ENCODE measurements at places on chromosomes 3 and 15. TPM values are rescaled to one million over a fixed set of nuclear protein-coding genes. Genes with fewer than 3 reads are reported as not detected.

- H3K4me3 ChIP-seq: peak overlapping the region; percentile 12
- H3K27ac ChIP-seq: no peak overlapping the region
- no peaks in the 10 kb centered on the region for H3K27me3 ChIP-seq
- H3K4me1 ChIP-seq: peaks cover 16% of the 10 kb centered on the region
Observed at GRCh38 chr3:27479806-27480543, 4.2 kb downstream of the SLC4A7 start.

GRCh38 chr15:90222547-90222946, 11.2 kb downstream of the CIB1 start:
- H3K4me3 ChIP-seq: no peak overlapping the region
- H3K27me3 ChIP-seq: no peaks in the 10 kb centered on the region
- no peak overlapping the region for H3K27ac ChIP-seq
- H3K4me1 ChIP-seq: peaks cover 8% of the 10 kb centered on the region
- H3K36me3 ChIP-seq: peaks cover 4% of the 10 kb centered on the region

DNA sequence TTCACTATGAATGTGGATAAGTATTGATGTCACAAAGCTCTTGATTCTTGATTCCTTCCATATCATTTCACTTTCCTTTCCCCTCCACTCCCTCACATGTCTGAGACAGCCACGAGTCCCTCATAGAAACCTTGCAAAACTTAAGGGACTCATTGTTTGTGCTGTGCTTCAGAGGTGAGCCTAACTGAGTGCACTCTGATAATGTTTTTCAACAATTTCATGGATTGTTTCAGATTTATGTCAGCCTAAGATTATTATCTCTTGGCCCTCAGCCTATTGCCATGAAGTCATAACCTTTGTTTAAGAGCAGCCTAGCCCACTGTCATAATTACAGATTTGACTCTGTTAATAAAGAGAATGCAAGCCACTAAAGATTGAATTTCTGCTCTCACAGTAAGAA, 363.6 kb downstream of the MECOM start:
- H3K36me3 ChIP-seq: no peaks in the 10 kb centered on the region
- no peak overlapping the region for H3K27ac ChIP-seq
- H3K4me1 ChIP-seq: peaks cover 28% of the 10 kb centered on the region
- peaks cover 2% of the 10 kb centered on the region for H3K27me3 ChIP-seq
- H3K4me3 ChIP-seq: no peak overlapping the region

GRCh38 chr3:23961066-23961465, 16.0 kb downstream of the NR1D2 start:
- no peak overlapping the region for H3K4me3 ChIP-seq
- H3K4me1 ChIP-seq: peaks cover 5% of the 10 kb centered on the region
- H3K36me3 ChIP-seq: peaks cover 49% of the 10 kb centered on the region
- H3K27ac ChIP-seq: no peak overlapping the region
- no peak for DNase-seq

DNA sequence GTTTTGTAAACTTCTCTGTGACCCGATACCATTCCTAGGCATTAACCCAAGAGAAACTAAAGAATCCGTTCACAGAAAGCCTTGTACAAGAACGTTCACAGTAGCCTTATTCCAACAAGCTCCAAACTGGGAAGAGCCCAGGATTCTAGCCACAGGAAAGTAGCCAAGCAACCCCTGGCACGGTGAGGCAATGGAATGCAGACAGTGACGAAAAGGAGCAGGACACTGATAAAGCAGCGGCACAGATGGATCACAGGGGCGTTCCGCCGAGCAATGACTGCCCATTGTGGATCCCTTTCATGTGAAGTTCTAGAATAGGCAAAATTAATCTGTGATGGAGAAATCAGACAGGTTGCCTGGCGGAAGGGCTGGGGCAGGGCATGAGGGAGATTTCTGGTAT, 198.7 kb upstream of the CHRNA7 start:
- DNase-seq: no peak
- H3K4me3 ChIP-seq: no peak overlapping the region
- H3K27me3 ChIP-seq: no peaks in the 10 kb centered on the region
- no peaks in the 10 kb centered on the region for H3K4me1 ChIP-seq

DNA sequence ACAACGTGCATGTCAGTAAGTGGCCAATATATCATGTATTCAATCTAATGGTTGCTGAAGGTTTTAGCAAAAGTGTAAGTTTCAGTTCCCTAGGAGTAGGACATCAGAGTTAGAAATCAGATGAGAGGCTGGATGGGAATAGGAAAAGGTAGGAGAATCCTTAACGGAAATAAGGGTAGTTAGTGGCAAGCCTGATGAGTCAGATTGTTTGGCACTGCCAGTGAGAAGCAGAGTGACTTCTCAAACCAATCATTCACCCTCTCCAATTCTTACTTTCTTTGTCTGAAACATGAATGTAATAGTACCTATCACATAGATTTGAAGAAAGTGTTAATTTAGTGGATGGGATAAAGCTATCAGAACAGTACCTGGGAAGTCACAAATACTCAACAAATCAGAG, 894.0 kb downstream of the NTRK3 start:
- peaks cover 5% of the 10 kb centered on the region for H3K27me3 ChIP-seq
- H3K4me3 ChIP-seq: no peak overlapping the region
- no peaks in the 10 kb centered on the region for H3K4me1 ChIP-seq
- no peaks in the 10 kb centered on the region for H3K36me3 ChIP-seq

- DNase-seq: no peak
- no peak overlapping the region for H3K27ac ChIP-seq
- H3K4me1 ChIP-seq: peaks cover 10% of the 10 kb centered on the region
- no peaks in the 10 kb centered on the region for H3K36me3 ChIP-seq
- no peak overlapping the region for H3K4me3 ChIP-seq
Observed at GRCh38 chr15:62307551-62307950, 142.5 kb upstream of the C2CD4B start.

DNA sequence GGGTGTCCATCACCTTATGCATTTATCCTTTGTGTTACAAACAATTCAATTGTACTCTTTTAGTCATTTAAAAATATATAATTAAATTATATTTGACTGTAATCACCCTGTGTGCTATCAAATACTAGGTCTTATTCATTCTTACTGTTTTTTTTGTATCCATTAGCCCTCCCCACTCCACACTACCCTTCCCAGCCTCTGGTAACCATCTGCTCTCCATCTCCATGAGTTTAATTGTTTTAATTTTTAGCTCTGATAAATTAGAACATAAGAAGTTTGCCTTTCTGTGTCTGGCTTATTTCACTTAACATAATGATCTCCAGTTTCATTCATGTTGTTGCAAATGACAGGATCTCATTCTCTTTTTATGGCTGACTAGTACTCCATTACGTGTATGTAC, 16.8 kb downstream of the C3orf20 start:
- no peak overlapping the region for H3K4me3 ChIP-seq
- H3K36me3 ChIP-seq: no peaks in the 10 kb centered on the region
- no peak overlapping the region for H3K27ac ChIP-seq
- H3K27me3 ChIP-seq: peaks cover 35% of the 10 kb centered on the region
- no peak for DNase-seq
- no peaks in the 10 kb centered on the region for H3K4me1 ChIP-seq

- H3K36me3 ChIP-seq: no peaks in the 10 kb centered on the region
- no peak overlapping the region for H3K27ac ChIP-seq
- peaks cover 15% of the 10 kb centered on the region for H3K4me1 ChIP-seq
- no peaks in the 10 kb centered on the region for H3K27me3 ChIP-seq
Observed at GRCh38 chr15:60722328-60723112, 243.6 kb upstream of the ICE2 start.

GRCh38 chr15:27679731-27680471, 419.2 kb downstream of the OCA2 start:
- peaks cover 20% of the 10 kb centered on the region for H3K4me1 ChIP-seq
- peaks cover 38% of the 10 kb centered on the region for H3K27me3 ChIP-seq

- H3K36me3 ChIP-seq: no peaks in the 10 kb centered on the region
- H3K27me3 ChIP-seq: peaks cover 2% of the 10 kb centered on the region
- peaks cover 5% of the 10 kb centered on the region for H3K4me1 ChIP-seq
Observed at GRCh38 chr3:72065872-72066641, 281.1 kb upstream of the PROK2 start.

GRCh38 chr3:124639406-124640237, 90.6 kb upstream of the UMPS start:
- H3K36me3 ChIP-seq: peaks cover 11% of the 10 kb centered on the region
- peaks cover 6% of the 10 kb centered on the region for H3K4me1 ChIP-seq
- DNase-seq: no peak
- no peaks in the 10 kb centered on the region for H3K27me3 ChIP-seq

The SAMMSON gene
- not detected for total RNA-seq

The ADAMTSL3 gene
- 2.4 TPM for total RNA-seq

The FES gene
- 3.1 TPM for total RNA-seq

The CFAP100 gene
- 4.3 TPM for total RNA-seq

The SLC9A9 gene
- 0.50 TPM for total RNA-seq

Measured in type B pancreatic cell (in vitro differentiated cells).